GM12864 (cell line): ENCODE measurements at places on chromosomes 6 and 20.

- no peak for DNase-seq
These were observed 151.8 kb upstream of the HEY2 start for GRCh38 chr6:125597411-125598253.

GRCh38 chr6:169205176-169206160, 48.2 kb downstream of the THBS2 start:
- DNase-seq: no peak

GRCh38 chr20:31933698-31934097, 18.1 kb downstream of the PDRG1 start:
- DNase-seq: no peak

DNA sequence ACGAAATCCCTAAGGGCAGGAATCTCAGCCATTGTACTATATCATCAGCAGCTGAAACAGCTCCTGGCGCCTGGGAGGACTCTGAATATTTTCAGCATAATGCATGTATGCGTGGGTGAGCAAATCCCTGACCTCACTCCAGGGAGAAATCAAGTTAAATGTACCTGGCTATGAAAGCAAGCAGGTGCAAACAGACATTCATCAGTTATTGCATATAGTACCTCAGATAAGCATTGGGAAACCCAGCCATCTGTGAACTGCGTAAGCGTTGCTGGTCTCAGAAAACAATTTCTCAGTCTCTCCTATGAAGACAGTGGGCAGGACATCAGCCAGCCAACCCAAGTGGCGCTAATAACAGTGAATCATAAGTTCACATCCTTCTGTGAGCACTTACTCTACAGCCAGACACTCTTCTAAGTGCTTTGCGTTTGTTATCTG, 622.6 kb downstream of the EPM2A start:
- DNase-seq: no peak

- no peak for DNase-seq
These were observed 35.3 kb downstream of the C6orf52 start for GRCh38 chr6:10658910-10659698.

DNA sequence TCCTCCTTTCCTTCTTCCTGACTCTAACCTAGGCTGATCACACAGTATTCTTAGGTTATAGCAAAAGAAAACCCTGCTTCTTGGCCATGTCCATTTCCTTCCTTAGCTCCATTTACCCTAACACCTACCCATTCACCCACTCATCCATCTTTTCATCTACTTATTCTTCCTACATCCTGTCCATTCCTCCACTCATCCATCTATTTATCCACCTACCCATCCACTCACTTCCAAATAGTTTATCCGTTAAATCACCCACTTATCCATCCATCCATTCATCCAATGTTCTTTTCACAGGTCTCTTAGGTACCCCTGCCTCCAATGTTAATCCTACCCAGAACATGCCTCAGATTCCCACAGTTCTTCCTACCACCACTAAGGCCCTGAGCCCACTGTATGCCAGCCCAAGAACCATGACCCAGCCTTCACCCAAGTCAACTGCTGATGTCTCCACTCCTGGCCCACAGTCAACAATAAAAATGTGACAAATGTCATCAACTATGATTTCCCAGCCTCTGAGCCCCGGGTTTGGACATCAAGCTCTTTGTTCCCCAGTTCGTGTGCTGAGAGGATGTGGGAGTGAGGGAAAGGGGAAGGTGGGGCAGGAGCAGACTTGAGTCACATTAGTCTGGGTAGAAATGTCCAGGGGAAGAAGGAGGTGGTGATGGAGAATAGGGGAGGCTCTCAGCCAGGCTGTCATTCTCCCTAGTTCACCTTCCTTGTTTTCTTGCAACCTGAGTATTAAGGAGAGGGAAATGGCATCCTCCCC, 24.4 kb downstream of the TREML4 start:
- DNase-seq: no peak

GRCh38 chr6:112007254-112007653, 46.6 kb upstream of the CCN6 start:
- no peak for DNase-seq

- DNase-seq: no peak
These were observed 46.7 kb upstream of the PKIB start for GRCh38 chr6:122563364-122564052.

DNA sequence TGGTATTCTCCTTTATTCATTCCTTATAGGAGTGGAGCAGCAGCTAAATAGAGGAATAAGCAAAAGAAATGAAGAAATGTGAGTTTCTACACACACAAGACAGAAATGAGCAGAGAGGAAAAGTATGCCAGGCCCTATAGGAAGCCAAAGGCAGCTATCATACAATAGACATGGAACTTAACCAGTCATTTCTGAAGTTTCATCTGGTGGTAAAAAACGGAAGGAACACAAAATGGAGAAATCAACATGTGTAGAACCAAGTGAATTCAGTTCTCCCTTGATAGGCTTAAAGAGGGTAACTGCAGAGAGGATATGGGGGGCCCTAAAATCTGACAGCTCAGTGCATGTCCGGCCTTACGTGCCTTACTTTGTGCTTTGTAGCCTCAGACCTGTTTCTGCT, 44.6 kb downstream of the TSBP1 start:
- DNase-seq: peak; percentile 7

- no peak for DNase-seq
These were observed 155.6 kb downstream of the OGFRL1 start for GRCh38 chr6:71444222-71444621.

DNA sequence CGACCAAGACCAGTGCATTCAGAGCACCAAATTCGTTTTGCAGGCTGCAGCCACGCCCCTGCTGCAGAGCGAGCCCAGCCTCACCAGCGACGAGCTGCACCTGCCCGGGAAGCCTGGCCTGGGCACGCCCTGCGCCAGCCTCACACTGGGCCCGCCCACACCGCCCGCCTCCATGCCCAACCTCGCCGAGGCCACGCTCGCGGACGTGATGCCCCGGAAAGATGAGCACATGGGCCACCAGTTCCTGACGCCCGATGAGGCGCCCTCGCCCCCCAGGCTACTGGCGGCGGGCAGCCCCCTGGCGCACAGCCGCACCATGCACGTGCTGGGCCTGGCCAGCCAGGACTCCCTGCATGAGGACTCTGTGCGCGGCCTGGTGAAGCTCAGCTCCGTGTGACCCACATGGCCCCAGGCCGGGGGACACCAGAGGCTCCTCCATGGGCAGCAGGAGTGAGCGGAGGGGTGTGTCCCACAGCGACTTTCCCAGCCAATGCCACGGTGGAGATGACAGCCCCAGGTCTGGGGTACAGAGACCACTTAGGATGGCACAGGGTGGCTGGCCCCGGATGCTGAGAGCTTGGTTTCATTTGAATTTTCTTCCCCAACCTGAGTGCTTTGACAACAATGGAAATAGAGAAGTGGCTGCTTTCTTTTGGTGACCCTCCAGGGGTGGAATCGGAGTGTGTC, 150.2 kb upstream of the SNX9 start:
- no peak for DNase-seq
